ENCODE measurements at places on chromosomes 16 and 17.

DNA sequence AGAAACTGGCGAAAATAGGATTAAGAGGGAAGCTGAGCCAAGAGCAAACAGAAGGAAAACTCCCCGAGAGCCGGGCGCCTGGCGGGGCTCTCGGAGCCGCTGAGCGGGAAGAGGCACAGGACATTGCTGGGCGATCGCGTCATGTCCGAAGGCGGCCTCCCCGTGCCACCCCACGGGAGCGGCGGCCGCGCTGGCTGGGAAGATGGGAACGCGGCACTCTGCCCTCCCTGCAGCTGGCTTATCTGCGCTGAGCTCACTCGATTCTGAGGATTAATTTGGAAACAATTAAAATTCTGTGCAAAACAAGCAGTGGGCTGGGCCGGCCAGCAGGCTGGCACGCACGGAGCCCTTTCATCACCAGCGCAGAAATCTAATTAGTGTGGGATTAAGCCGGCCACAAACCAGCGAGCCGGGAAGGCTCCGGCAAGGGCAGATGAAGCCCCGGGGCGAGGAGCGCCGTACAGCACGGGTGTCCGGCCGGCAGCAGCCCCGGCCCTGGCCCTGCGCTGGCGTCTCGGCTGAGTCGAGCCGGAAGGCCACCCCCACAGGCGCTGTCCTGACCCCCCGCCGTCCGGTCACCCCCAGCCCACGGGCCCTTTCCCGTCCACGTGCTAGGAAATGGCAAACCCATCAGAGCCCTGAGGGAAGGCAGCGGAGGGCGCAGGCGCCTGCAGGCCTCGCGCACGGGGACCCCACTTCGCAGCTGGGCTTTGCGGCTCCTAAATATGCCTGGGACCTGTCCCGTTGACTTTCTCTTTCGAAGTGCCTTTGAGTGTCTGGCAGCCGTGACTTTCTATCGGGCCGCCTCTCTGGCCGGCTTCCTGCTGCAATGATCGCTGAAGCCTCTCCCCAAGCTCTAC is 37.9 kb downstream of the SOX8 start:
- DNase-seq, result no peak

DNA sequence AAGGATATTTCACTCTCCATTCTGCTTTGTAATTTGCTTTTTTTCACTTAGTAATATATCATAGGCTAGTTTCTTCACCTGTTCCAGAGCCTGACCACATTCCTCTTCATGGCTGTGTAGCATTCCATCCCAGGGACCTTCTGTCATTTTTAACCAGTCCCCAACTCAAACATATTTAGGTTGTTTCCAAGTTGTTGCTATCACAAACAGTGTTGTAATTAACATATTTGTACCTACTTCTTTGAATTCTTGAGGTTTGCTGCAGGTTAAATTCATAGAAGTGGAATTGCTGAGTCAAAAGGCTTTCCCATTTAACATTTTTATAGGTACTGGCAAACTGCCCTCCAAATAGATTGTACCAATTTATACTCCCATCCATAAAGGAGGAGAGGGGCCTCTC is 65.1 kb upstream of the MED9 start:
- no peak for DNase-seq

DNA sequence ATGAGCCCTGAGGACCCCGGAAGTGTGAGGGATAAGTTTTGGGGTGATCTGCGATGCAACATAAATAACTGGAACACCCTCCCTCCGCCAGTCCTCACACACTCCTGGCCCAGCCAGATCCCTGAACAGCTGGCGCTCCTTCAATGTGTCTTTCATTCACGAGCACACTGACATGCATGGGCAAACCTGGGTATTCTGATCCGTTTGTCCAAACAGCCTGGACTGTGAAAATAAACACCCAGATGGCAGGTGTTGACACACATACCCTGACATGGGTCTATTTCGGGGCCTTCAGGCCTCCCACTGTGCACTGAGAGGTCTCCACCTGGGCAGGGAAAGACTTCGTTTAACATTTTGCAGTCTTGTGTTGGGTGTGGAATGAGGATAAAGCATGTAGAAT is 3.0 kb upstream of the CPNE2 start:
- no peak for DNase-seq

DNA sequence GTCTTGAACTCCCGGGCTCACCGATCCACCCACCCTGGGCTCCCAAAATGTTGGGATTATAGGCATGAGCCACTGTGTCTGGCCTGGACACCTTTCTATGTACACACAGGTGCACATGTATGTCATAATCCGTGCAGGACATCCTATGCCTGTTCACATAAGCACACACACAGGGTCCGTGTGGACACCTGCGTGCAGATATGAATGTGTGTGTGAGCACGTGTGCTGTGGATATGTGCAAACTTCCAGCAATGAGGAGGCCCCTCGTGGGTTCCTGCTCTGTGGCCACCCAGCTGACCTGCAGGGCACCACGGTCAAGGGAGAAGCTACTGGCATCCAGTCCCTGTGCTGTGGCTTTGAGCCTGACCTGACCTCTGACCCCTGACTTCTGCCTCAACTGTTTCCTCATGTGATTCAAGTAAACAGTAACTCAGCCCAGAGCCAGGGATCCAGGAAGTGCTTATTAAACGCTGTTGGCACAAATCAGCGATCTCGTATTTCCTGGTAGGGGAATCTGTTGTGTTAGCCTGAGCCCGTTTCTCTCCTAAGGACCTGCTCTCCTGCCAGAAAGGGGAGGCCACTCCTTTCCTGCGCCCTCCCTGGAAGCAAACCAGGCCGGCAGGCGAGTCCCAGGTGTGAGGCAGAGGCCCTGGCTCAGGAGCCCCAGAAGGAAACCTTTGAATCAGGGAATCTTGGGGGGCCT is 6.5 kb downstream of the CPNE7 start:
- no peak for DNase-seq

DNA sequence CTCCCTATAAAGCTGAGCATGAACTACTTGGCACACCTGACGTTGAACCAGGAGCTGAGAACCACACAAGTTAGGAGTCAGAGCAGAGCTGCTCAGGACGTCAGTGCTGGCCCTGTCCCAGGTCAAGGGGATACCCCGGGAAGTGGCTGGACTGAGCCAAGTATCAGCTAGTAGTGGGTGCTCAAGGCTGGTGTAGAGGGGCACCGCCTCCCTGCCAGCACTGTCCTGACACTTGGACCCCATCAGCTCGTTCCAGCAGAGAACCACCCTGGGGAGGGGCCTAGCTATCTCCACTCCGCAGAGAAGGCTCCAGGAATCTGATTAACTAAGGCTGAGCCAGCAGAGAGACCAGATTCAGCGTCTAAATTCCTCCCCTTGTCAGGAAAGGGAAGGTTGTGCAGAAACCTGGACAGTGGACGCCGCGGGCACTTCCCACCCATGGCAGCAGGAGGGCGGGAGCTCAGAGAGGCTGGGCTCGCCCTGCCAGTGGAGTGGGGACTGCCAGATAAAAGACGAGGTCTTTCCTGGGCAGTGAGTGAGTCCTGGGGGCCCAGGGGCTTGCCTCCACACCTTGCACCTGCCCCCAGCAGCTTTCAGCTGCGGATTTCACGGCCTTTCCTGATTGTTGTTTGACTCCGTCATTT is 21.0 kb downstream of the C16orf90 start:
- DNase-seq, result no peak

DNA sequence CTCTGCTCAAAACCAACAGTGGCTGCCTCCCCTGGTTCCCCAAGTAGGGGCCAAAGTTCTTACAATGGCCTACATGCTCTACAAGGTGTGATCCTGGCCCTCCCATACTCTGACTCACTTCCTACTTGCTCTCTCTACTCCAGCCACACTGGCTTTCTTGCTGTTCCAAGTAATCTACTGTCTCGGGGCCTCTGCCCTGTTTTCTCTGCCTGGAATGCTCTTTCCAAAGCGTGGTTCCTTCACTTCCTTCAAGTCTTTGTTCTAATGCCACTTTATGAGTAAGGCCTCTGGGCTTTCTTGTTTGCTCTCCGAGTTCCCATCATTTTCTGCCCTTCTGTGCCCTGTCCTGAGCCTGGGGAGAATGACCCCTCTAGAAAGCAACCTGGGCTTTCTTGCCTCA is 4.1 kb upstream of the CDH3 start:
- no peak for DNase-seq

- DNase-seq, result peak; percentile 76
Observed at GRCh38 chr16:81632392-81633146, 146.5 kb upstream of the PLCG2 start.

GRCh38 chr17:73983621-73984400 is 219.7 kb upstream of the RPL38 start:
- no peak for DNase-seq

DNA sequence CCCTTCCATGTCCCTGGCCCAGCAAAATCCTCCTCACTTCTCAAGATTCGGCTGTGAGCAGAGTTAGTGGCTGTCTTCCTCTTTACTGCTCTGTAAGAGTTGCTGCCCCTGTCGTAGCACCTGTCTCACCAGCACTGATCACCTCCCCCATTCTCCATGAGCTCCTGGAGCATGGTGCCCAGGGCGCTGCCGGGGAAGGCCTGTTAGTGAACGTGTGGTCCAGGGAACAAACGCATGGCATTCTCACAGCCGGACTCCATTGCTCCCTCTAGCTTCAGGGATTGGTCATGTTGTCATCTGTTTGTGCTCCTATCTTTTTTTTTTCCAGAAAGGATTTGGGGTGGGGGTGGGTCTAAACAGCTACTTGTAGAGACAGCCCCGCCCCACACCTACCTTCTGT is 141.2 kb downstream of the CMIP start:
- DNase-seq, result no peak

DNA sequence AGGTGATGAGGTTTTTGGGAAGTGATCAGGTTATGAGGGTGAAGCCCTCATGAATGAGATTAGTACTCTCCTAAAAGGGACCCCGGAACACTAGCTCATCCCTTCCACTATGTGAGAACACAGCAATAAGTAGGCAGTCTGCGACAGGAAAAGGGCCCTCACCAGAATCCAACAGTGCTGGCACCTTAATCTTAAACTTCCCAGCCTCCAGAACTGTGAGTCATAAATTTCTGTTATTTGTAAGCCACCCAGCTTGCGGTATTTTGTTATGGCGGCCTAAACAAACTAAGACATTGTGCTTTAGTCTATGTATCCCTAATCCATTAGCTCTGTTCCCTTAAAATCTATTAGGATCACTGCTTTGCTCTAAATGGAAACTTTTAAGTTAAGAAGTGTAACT is 8.5 kb downstream of the SLFN12 start:
- DNase-seq, result no peak

DNA sequence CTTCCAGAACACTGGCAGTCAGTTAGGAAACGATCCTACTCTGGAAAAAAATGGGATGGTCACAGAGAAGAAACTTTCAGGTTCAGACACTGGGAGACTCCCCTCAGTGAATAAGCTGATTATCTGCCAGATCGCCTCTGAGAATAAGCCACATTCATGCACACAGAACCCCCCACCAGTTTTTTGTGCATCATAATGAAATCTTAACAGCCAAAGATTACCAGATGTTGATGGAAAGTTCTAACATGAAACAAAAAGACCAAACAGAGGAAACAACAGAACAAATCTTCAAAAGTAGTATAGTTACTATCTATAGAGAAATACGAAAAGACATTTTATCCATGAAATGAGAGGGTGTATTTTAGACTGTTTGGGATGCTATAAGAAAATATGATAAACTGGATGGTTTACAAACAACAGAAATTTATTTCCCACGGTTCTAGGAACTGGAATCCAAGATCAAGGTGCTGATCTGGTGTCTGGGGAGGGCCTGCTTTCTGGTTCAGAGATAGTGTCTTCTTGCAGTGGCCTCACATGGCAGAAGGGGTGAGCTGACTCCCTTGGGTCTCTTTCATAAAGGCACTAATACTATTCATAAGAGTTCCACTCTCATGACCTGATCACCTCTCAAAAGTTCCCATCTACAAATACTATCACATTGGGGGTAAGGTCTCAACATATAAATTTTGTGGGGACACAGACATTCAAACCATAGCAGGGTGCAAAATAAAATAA is 8.0 kb upstream of the AMZ2 start:
- DNase-seq, result no peak

- DNase-seq, result no peak
Observed at GRCh38 chr17:82457929-82458178, 687 bp upstream of the NARF start.

GRCh38 chr17:17018021-17018441 is 24.2 kb upstream of the MPRIP start:
- no peak for DNase-seq

DNA sequence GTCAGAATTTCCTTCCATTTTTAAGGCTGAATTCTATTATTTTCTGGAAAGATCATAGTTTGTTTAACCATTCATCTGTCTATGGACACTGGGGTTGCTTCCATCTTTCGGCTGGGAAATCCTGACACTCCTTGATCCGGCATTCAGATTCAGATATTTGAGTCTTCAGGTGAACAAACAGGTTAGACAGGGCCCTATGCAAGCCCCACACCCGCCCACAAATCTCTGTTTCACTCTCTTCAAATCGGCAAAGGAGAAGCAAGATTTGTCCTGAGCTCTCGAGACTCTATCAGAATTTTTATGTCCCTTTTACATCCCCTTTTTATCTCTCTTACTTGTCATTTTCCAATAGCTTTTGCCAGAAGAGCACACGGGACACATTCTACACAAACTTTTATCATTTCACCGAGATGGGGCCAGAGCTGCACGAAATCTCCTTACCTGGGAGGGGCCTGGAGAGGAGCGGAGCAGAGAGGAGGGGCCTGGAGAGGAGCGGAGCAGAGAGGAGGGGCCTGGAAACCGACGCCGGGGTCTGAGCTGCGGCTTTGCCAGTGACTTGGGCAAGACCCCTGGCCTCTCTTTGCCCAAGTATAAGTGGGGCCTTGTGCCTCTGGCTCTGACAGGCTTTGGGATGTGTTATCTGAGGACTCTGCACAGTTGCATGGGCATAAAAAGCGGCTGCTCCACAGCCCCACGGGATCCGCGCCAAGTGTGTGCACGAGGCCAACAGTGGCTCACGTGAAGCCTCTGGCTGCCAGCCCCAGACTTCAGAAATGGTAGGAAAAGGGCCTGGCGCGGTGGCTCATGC is 54.3 kb upstream of the RBFOX3 start:
- no peak for DNase-seq

DNA sequence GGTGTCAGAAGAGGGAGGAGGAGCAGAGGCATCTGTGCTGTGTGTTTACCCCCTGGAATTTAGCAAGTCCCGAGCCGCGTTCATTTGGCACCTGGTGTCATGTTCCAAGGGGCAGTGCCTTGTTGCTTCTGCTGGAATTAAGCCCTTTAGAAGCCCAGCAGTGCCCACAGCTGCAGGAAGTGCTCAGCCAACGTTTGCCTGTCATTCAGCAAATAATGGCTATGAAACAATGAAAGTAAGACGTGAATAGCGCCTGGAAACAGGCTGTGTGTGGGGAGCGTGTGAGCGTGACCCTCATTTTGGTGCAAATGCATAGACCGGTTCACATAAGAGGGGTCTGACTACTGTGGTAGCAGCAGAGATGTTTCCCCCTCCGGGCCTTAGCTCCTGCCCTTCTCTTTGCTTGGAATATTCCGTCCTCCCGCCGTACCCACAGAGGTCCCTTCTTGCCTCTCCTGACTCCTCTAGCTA is 5.8 kb upstream of the ATP2C2 start:
- DNase-seq, result no peak

GRCh38 chr16:55426865-55427484 is 52.0 kb upstream of the MMP2 start:
- DNase-seq, result no peak

Measured in effector CD4-positive, alpha-beta T cell (primary cell).